Hematopoietic multipotent progenitor cell (in vitro differentiated cells): ENCODE measurements at places on chromosomes 12 and 14.
A peak's percentile ranks its signal among the peaks of the same experiment; 100 is the strongest.

DNA sequence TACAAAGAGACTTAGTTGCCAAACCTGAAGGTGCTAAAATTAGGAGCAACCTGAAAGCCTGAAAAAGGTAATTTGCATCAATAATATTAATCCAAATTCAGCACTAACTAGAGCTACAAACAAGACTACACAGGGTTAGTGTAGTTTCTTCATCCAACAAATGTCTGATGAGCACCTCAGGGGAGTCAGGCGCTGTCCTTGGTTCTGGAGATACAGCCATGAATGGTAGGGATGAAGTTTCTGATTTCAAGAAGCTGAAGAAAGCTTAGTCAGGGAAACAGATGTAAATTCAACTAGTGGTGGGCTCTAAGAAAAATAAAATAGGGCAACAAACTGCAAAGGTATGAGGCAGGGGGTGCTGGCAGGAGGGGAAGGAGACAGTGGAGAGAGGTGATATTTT, 266.3 kb downstream of the GLT1D1 start:
- no peak for DNase-seq

GRCh38 chr14:93496856-93497741, 66.4 kb downstream of the UNC79 start:
- DNase-seq = no peak

DNA sequence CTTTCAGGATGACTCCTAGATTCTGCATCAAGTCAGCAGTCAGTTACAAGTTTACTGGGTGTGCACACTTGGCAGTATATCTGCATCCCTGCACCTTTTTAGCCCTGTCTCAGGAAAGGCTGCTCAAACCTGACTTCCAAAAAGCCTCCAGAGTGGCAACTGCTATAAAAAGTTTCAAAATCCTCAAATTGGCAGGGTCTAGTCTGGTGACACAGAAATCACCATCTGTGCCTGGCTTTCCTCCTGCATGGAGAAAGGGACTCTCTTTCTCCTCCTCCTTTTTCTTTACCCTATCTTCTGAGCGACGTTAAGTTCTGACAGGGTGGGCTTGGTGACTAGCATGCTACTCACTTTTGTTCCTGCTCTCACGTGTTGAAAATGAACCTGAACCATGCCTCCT, 679.5 kb downstream of the C12orf50 start:
- DNase-seq = no peak

DNA sequence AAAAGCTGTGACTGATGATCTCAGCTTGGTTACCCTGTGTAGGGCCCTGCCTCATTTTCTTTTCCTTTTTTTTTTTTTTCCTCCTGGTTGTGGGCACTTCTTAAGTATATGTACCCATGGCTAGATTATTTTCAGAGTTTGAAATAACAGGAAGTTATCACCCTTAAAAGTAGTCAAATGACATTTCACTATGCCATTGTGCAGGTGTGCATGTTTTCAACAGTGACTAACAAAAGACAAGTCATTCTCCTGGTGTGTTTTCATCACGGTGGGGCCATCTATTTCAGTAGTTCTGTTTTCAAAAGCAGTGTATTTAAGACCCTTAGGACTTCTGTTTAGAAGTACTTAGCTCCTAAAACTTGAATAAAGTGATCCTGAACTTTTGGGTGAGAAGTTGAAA, 15.0 kb downstream of the GABARAPL1 start:
- no peak for DNase-seq

- no peak for DNase-seq
Measured at GRCh38 chr12:102461501-102461900, 18.9 kb downstream of the IGF1 start.

- no peak for DNase-seq
Measured at GRCh38 chr14:63986789-63987533, 134.2 kb downstream of the SYNE2 start.

GRCh38 chr12:99911081-99911480, 73.7 kb downstream of the ANKS1B start:
- no peak for DNase-seq

GRCh38 chr12:93335603-93336162, 42.0 kb upstream of the NUDT4 start:
- DNase-seq = no peak

DNA sequence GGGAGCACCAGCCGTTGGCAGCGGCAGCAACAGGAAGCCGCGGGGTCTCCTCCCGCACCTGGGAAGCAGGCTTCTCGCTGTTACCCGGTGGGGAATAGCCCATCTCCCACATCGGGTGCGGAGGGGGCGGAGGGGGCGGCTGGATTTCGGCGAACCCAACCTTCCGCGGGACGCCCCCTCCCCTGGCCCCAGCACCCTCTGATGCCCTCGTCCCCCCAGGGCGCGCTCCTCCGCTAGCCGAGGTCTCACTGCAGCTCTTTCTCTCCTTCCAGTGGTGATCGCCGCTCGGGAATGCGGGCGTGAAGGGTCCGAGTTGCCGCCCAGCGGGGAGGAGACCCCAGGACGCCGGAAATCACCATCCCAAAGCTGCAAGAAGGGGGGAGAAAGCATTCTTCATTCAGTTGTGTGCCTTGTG, 303 bp downstream of the SAMD4A start:
- peak; percentile 4 for DNase-seq

GRCh38 chr12:113214895-113215400, 6.3 kb upstream of the TPCN1 start:
- DNase-seq = no peak

- DNase-seq = no peak
Measured at GRCh38 chr14:105389976-105390848, 8.1 kb upstream of the TEX22 start.

- DNase-seq = no peak
Measured at GRCh38 chr12:108918960-108919642, 39.2 kb downstream of the DAO start.

DNA sequence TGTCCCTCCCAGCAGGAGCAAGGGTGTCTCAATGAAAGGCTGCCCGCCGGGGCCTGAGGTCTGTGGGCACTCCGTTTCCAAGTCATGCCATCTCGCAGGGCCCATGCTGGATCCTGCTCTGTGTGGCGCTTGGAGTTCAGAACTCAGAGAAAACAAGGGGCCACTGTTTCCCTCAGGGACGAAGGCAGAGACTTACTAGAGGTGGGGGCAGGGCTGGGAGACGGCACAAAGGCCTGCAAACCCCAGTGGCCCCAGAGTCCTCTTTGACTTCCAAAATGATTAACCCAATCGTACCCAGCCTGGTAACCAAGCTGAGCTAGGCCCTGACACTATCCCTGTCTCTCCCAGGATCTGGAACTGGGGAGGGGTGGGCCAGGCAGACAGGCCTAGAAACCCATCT, 95.8 kb downstream of the ITPK1 start:
- DNase-seq = no peak

GRCh38 chr14:96470331-96470730, 31.9 kb upstream of the PAPOLA start:
- no peak for DNase-seq

- no peak for DNase-seq
Measured at GRCh38 chr14:31205681-31206535, 1.7 kb downstream of the HECTD1 start.

- DNase-seq = no peak
Measured at GRCh38 chr12:2003676-2004112, 563 bp downstream of the DCP1B start.

DNA sequence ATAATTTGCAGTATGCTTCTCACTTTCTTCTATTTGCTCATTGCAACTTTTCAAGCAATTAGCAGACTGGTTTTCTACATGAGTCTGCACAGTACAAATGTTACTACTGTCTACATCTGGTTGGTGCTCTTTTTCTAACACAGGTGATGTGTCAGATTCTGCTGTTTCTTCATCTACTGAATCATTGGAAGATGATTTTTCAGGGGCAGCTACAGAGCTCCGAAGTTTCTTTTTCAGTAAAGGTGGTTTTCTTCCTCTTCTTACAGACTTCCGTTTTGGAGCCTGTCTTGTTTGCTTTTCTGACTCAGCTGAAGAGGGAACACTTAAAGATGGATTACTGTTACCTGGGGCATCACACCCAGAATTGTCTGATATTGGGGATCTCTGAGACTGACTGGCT, 62.1 kb downstream of the SCAF11 start:
- DNase-seq = no peak

- no peak for DNase-seq
Measured at GRCh38 chr12:105451211-105451610, 120.7 kb downstream of the C12orf75 start.

GRCh38 chr12:39112064-39112463, 206.7 kb upstream of the CPNE8 start:
- no peak for DNase-seq

DNA sequence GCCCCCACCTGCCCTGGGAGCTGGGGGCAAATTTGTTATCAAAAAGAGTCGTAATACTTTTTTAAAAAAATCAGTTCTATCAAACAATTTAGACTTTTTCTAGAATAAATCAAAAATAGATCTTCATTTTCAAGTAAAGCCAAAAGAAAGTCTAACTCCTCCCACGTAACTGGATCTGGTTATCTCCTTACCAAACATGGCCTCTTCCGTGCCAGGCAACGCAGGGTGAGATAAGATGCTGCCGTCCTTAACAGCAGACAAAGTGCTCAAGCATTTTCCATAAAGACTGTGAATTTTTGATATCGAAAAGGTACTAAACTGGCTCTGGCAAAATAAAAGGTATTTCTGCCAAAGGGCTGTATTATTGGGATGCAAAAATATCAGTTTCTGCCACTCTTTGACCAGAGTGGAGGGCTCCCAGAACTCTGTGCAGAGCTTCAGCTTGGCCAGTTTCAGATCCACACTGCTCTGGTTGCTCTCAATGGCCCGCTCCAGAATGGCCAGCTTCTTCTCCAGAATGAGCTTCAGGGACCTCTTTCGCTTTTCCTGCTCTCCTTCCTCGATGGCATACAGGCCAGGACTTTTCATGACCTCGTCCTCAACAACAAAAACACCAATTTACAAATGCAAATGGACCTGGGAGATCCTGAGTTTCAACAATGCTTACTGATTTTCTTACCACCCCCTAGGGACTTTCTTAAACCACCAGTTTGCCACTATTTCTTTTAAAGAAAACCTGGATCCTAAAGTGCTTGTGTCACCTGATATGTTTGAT, 29.0 kb downstream of the NRDE2 start:
- no peak for DNase-seq

DNA sequence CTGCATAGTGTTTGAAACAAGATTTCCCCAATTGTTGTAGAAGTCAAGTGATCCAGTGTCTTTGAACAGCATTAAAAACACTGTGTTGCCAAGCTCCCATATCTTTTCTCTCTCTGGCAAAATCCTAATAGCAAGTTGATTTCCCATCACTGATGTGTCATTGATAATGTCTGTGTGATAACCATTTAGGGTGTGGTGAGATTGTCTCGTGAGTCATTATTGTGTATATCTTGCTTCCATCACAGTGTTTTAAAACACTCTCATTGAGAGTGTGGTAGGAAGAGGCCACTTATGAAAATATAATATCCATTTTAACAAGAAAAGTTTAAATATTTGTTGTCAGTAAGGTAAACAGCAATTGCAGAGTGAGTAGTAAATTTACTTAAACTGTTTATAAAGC, 74.7 kb downstream of the PRORP start:
- no peak for DNase-seq

DNA sequence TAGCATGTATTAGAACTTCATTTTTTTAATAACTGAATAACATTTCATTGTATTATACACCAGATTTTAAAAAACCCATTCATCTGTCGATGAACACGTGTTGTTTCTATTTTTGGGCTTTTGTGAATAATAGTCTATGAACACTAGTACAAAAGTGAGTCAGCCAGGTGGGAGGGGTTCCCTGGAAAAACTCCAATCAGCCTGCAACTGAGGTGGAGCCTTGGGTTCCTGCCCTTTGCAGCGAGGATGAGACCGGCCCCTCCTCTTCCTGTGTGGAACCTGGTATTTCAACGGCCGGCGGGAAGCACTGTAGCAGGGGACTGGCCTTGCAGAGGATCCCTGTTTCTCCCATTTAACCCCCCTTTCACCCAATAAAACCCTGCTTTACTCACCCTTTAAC, 56.1 kb downstream of the LMNTD1 start:
- DNase-seq = no peak

DNA sequence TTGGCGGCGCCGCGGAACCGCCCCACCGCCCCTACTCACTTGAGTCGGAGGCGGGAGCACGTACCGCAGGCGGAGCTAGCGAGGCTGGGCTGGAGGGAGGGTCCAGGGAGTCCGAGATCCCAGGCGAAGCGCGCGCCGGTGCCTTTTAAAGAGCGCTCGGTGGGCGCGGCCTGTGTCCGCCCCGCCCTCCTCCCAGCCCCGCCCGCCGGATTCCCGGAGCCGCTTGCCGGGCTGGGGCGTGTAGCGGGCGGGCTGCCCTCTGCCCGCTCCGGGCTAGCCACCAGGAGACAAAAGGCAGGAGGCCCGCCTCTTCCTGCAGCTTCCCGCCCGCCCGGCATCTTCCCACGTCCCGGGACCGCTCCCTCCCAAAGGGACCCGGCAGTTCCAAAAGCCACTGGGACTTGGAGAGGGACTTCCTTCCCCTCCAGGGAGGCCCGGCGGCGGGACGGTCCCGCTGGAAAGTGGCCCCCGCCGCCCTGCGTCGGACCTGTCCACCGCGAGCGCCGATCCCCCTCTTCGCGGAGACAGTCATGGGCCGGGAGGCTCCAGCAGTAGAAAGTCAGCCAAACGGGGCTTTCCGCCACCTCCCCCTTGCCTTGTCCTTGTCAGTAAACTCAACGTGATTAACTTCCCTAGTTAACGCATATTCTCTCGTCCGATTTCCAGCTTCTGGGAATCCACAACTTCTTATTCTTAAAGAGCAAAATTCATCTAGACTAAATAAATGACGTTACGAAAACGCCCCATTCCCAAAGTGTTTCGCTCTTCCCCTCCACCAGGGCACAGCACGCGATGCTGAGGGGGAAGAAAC, at the start of gene CSRP2:
Gene CSRP2 (minus strand): TSS at position 121 of the 811 bp plus-strand sequence. CDS start 12,759 bp downstream, outside the sequence.
- DNase-seq = peak; percentile 80

GRCh38 chr14:78135450-78135891, 34.7 kb upstream of the NRXN3 start:
- DNase-seq = peak; percentile 73

GRCh38 chr12:53844994-53845844, 93.4 kb upstream of the HOXC13 start:
- DNase-seq = no peak

DNA sequence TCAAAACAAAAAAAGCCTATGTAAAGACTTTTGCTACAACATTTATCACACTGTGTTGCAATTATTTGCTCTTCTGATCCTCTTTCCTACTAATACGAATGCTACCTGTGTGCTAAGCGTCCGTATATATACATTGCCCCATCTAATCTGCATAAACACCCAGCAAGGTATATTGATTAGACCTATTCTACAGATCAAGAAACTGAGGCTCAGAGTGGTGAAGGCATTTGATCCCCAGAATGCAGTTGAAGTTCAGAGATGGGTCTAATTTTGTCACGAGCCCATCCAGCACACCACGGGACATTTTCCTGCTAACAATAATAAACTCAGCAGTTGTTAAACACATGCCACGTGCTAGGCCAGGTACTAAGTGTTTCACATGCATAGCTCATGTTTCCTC, 25.1 kb upstream of the CORO1C start:
- DNase-seq = no peak

GRCh38 chr14:35405304-35405996, 901 bp upstream of the NFKBIA start:
- no peak for DNase-seq

DNA sequence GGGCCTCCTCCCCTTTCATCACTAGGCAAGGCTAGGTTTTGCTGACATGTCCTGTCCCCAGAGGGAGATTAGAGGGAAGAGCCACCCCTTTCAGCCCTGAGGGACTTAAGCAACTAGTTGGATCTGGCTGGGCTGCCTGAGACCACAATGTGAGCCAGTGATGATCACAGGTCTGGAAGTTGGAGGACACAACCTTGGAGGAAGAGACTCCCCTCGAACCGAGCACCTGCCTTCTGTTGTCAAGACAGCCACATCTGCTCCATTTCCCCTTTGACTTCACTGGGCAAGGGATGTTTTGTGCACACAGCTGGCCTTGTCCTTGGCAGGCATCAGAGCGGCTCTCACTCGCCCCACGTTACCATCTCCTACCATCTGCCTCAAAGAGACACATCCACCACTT, 31.4 kb downstream of the MVK start:
- no peak for DNase-seq
